ENCODE measurements at places on chromosomes 1 and 21.

DNA sequence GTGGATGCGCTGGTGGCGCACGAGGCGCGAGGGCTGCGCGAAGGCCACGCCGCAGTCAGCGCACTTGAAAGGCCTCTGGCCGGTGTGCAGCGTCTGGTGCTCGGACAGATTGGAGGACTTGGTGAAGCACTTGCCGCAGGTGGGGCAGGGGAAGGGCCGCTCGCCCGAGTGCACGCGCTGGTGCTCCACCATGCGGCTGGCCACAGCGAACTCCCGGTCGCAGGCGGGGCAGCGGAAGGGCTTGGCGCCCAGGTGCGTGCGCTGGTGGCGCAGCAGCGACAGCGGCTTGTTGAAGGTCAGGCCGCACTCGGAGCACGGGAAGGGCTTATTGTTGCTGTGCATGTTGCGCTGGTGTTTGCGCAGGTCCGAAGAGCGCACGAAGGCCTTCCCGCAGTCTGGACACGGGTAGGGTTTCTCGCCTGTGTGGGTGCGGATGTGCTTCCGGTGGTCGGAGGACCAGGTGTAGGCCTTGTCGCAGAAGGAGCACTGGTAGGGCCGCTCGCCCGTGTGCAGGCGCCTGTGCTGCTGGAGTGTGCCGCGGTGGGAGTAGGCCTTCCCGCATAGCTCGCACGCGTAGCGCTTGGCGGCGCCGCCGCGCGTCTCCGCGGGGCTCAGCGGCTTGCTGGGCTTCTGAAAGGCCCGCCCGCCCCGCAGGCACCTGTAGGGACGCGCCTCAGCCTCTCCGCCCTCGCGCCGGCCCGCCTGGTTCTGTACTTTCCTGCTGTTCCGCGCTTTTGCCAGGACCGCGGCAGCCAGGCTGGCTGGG, 4.7 kb downstream of the ZNF648 start:
- no peak for DNase-seq

DNA sequence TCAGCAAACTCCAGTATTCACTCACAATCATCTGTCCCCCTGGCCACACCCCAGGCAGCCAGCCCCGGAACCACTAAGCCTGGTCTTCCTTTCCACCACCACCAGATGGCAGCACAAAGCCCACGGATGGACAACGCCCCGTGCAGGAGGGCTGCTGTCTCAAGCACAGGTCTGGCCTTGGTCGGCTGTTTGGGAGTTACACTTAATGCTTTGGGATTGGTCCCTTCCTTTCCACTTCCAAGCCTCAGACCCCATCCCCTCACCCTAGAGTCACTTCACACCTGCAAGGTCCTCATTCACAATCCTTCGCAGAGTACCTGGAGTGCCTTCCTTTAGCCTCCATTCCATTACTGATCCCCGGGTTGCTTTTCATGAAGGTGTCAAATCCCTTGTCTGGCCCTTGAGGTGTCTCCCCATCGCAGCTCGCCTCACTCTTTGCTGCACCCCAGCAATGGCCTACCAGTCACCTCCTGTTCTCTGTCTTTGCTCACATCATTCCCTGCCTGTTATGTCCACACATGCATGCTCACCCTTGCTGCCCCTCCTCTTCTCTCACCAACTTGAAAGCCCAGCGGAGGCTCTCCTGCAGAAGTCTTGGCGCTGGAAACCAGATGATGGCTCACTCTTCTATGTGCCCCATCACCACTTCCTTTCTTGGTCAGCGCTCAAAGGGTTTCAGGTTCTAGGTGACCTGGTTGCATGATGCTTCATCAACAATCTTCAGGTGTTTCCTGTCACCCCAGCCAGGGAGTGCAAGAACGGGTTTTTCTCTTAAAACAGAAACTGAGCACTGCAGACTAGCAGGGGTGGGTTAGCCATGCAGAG, 24.9 kb upstream of the KCNA2 start:
- DNase-seq: peak; percentile 93

GRCh38 chr1:177744906-177745305, 225.0 kb downstream of the SEC16B start:
- DNase-seq: no peak

GRCh38 chr1:6378096-6378746, 15.3 kb downstream of the ACOT7 start:
- no peak for DNase-seq

GRCh38 chr1:26384076-26384475, 11.5 kb upstream of the ZNF683 start:
- no peak for DNase-seq

- DNase-seq: no peak
Observed at GRCh38 chr1:204384636-204385352, 25.1 kb upstream of the PLEKHA6 start.

DNA sequence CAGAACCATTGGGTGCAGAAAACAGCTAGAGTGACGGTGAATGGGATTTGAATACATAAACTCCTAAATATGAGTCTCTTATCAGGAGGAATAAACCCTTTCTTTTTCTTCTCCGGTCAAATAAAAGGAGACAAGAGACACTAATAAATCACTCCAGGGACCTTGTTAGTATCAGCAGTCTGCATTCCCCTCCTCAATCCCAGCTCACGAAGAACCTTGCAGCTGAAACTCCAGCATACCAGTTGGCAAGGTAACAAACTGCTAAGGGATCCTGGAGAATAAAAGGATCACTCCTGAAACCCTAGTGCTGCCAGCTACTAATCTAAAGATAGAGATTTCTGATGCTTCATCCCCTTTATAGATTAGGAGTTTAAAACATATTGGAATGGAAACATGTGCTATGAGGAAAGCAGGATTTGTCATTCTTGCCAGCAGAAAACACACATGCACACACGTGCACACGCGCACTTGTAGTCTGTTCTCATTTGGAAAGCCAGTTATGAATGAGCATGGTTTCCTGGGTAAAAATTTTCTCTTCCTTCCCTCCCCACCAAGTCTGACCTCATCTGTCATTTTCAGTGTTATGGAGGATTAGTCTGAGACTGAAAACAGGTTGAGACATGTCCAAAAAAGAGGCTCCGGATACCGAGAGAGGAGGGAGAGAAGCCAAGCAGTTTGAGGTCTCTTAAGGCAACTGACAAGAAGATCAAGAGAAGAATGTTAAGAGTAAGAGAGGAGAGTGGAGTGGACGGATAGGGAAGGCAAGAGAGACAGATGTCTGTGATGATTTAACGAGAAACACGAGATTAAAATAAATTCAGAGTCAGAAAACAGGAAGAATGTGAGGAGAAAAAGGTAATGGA, 10.9 kb downstream of the IER5 start:
- peak; percentile 46 for DNase-seq

DNA sequence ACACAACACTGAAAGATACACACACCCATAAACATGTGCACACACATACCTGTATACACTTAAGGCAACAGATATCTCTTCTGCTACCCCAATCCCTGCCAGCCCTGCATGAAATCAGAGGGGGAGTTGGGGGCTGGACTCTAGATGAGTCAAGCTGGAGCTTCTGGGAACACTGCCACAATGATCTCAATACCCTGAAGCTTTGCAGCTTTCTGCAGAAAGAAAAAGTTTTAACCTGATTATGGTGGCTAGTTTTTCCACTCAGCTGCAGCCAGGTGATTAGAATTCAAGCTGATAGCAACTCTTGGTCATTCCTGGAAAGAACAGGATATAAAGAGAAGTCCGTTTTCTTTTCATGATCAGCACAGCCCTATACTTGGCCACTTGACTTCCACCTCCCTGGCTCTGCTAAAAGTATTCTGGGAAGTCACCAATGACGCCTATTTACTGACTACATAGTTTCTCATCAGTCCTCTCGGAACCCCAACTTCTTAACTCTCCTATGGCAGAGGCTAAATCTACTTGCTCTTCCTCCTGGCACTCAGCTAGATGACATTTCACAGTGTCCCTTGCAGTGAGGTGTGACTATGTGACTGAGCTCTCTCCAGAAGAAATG, 20.7 kb upstream of the DNASE2B start:
- DNase-seq: no peak

GRCh38 chr1:156347331-156347730, 9.0 kb downstream of the TSACC start:
- no peak for DNase-seq

DNA sequence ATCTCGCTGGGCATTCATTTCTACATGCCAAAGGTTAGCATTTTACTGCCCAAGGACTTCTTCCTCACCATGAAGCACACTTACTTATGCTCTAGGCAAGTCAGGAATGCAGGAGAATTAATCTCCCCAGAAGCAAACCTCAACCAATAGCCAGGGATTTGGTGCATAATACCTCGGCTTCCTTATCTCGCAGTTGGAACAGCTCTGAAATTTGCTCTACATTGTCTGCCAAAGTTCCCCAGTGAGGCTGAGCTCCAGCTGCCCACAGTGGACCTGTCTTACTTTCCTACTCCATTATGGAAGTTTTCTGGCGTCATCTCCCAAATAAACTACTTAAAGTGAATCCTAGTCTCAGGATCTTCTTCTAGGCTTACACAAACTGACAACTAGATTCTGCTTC, 57.6 kb upstream of the PPM1J start:
- no peak for DNase-seq

DNA sequence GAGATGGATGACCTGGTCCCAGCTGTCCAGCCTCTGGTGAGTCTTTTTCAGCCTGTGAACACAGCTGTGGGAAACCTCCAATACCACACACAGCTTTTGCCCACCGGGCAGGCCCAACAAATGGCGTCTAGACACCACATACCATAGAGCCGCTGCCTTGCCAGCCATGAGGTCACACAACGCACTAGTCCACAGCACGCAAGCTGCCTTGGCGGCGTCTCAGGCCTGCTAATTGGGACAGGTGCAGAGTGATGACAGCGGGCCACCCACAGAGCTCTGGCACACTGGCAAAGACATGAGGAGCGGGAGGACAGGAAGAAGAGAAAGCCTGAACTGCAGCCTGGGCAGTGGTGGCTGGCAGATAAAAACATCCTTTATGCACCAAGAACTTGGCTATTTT, 125.5 kb downstream of the ADAMTS1 start:
- DNase-seq: no peak

DNA sequence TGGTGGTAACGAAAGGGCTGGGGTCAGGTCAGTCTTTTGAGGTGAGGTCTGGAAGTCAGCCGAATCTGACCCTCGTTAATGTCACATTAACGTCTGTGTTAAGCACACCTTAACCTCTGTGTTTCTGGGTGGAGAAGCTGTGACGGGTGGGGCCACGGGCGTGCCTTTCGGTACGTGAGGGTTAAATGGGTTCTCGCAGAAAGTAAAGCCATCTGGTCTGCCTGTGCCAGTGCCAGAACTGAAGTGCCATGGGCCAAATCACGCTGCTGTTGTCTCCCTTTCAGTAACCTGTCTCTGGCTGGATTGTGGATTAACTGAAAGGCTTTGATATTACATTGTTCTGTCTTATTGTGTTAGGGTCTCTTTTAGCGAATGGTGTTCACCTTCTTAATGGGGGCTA, 14.4 kb downstream of the URB2 start:
- no peak for DNase-seq

GRCh38 chr1:54815086-54815876, 14.2 kb upstream of the TTC22 start:
- no peak for DNase-seq

DNA sequence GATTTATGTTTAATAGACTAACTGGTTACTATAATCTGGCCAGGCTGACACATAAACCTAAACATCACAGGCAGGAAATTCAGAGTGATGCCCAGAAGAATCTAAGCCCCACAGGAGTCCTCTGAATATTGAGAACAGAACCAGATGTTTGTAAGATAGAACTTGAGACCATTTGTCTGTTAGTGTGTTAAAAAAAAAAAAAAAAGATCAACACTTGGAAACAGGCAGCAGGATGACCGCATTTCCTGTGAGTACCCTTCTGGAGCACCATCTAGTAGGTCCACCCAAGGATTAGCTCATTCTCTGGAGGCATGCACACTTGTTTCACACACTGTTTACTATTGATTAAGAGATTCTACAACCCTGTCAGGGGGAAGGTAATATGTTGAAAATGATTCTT, 111.4 kb upstream of the VANGL1 start:
- no peak for DNase-seq

GRCh38 chr1:105359457-105359856, 1609.8 kb downstream of the AMY1C start:
- DNase-seq: no peak

- no peak for DNase-seq
Observed at GRCh38 chr1:94055459-94056122, 65.4 kb downstream of the ABCA4 start.

DNA sequence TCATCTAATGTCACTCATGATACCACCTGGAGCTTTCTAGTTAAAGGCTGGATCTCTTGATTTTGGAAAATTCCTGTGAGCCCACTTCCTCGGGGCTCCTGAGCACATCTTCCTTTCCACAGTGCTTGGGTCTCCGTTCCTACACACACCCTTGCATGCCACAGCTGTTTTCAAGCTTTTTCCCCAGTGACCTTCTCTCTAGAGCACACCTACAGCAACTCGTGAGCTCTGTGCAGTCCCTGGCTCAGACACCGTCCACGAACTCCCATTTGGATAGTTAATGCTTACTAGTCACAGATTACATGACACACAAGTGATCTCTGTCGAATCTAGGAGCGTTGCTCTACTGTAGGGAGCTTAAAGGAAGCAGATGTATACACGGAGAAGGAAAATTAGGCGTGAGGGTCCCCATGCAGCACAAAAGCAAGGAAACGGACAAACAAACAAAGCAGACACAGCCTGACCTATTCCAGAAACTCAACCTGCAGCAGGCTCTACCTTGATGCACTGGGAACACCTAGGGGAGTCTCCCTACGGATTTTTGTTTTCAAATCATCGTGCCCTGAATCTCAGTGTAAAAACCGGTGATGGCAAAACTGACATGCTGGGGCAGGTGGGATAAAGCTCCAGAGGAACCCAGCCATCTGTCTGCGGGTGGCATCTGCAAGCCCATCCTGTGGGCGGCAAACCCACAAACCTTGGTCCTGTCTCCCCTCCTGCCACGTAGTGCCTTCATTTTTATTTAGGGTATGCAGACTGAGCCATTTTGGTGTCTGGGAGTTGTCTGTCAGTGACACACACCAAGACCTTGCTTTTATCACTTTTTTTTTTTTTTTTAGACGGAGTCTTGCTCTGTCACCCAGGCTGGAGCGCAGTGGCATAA, 177.8 kb downstream of the RUNX1 start:
- DNase-seq: no peak

- peak; percentile 34 for DNase-seq
Observed at GRCh38 chr21:34075760-34076660, 2.6 kb downstream of the MRPS6 start.

- no peak for DNase-seq
Observed at GRCh38 chr1:217921126-217921904, 290.2 kb downstream of the SPATA17 start.

DNA sequence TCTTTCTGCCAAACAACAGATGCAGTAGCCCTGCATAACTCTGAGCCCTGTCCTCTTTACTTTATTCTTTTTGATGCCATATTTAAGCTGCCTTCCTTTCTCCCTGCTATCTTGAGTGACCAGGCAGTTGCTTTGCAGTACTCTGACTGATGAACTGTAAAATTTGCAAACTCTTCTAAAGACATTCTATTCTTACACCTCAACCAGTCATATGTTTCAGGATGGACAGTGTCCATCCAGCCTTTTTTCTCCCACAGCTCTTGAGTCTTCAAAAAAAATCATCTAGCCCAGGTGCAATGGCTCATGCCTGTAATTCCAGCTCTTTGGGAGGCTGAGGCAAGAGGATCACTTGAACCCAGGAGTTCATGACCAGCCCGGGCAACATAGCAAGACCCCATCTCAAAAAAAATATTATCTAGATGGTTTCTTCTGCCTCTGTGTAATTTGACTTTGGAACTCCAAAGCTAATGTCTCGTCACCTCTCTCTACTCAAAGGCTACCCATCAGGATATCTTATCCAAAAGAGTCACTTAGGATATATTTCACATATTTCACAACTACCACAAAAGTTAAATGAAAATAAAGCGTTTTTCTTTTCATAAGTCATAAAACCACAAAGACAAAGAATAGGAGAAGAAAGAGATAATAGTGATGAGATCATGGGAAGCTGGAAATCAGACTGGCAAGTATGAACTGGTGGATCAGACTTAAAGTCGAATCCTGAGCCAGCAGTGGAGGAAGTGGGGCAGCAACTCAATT, 54.6 kb upstream of the IPO9 start:
- DNase-seq: no peak

All from activated CD4-positive, alpha-beta T cell treated with anti-CD3 and anti-CD28 coated beads, Interleukin-2, amount 10 ng/mL, durations not matched to agents 7 days and 5 days (primary cell).